ENCODE measurements at places on chromosomes 3 and 15.
A peak's percentile ranks its signal among the peaks of the same experiment; 100 is the strongest.

- no peak for DNase-seq
Observed at GRCh38 chr3:132008837-132009236, 26.0 kb downstream of the CPNE4 start.

DNA sequence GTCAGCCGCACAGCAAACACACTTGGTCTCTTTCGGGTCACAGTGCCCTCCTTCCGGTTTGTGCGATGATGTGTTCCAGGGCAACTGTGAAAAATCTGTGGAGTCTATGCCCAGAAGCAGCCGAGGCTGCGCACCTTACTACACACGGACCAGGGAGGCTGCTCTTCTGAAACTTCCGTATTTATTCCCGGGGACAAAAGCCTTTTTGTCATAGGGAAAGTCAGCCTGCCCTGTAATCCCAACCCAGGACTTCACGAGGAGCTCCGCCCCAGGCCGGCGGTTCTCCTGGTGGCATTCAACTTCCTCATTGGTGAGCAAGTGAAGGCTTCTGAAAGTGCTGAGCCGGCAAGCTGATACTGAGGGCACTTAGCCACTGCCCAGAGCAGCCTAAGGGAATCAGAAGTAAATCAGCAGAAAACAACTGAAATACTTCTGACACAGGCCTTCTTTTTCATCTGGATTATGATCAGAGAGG lies 126.5 kb downstream of the FMN1 start:
- DNase-seq, result no peak

DNA sequence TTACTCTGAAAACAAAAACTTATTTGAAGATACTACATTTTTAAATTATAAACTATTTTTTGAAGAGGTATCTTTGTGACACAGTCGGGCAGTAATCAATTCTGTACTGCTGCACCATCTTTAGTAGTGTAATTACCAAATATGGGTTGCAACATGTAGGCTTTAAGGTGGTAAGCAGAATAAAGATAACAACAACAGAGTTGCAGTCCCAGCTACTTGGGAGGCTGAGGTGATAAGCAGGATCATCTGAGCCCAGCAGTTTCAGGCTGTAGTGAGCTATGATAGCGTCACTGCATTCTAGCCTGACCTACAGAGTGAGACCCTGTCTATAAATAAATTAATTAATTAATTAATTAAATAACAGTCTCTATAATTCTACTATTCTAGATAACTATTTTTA lies 6.0 kb downstream of the PLOD2 start:
- no peak for DNase-seq

GRCh38 chr3:182794455-182795388 lies 1.4 kb downstream of the ATP11B start:
- no peak for DNase-seq

GRCh38 chr3:128353361-128353965 lies 113.2 kb downstream of the DNAJB8 start:
- DNase-seq, result no peak

DNA sequence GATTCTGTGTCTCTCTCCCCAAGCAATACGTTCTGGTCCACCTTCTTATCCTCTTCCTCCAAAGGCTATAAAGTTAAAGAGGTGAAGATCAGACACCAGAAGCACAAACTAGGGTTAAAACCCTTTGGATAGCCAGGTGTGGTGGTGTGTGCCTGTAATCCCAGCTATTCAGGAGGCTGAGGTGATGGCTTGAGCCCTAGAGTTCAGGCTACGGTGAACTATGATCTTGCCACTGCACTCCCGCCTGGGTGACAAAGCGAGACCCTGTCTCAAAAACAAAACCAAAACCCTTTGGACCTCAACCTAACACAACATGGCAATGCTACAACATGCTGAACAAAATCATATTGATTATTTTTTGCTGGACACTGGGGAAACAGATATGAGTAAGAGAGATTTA lies 43.2 kb downstream of the MSL2 start:
- DNase-seq, result no peak

- DNase-seq, result peak; percentile 29
Observed at GRCh38 chr3:126983653-126984390, 907 bp downstream of the PLXNA1 start.

- peak; percentile 9 for DNase-seq
Observed at GRCh38 chr15:39756806-39757522, 25.7 kb downstream of the FSIP1 start.

DNA sequence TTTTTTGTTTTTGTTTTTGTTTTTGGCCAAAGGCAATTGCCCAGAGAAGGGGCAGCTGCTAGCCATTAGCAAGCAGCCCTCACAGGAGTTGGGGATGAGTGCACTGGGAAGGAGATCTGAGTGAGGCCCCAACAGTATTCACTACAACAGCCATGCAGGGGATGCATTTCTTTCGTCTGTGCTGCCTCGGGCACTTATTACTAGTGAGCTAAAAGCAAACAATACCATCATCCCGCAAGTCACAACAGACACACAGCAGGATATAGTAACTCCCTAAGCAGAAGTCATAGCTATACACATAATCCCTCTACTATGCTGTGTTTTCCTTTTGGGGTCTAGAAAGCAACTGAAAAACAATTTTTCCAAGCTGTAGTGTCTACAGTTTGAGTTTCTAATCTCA lies 27.2 kb downstream of the CRTAP start:
- DNase-seq, result no peak

GRCh38 chr15:27352136-27352535 lies 381.2 kb downstream of the GABRG3 start:
- DNase-seq, result no peak

DNA sequence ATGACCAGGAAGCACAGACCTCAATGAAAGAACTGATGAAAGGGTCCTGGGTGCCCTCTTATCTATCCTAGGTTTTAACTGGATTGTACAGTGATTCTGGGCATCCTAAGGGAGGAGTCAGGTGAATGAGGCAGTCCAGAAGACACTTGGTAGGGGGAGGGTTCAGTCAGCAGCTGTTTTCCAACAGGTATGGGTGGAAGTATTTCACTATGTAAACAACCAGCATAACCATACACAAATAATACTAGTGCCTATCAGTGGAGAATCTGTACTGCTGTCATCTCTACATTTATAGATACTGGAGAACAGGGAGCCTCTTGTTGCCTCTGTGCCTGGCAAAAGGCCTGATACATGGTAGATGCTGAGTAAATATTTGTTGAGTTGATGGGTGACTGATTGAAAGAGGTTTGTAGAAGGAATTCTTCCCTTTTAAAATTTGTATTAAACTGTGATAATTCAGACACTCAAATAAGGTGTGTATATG lies 328.5 kb downstream of the RBMS3 start:
- no peak for DNase-seq

DNA sequence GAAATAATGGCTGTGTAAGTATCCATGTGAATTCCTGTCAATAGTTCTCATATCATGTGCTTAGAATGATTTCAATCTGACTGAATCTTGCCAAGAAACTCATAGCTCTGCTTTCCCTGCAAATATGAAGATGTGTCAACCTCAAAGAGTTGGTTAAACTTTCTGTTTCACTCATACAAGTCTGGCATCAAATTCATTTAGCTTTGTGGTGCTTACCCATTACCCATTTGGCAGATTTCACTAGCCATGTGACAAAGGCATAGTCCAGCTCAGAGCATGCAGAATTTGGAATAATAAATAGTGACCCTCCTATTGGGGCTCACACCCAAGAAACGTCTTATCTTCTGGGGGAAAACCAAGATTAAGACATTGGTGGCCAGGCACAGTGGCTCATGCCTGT lies 256.6 kb upstream of the TPRG1 start:
- DNase-seq, result no peak

- DNase-seq, result no peak
Observed at GRCh38 chr15:63517202-63517601, 12.8 kb downstream of the USP3 start.

DNA sequence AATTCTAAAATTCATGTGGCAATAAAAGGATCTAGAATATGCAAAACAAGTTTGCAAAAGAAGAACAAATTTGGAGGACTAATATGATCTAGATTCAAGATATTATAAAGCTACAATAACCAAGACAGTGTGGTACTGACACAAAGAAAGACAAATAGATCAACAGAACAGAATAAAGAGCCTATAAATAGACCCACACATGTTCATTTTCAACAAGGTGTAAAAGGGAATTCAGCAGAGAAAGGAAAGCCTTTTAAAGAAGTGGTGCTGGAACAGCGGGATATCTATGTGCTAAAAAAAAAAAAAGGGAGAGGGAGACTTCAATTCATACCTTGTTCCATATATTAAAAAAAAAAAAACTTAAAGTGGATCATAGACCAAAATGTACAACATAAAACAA lies 149.0 kb downstream of the WDR76 start:
- no peak for DNase-seq

- DNase-seq, result no peak
Observed at GRCh38 chr15:58775402-58775801, 4.3 kb downstream of the MINDY2 start.

DNA sequence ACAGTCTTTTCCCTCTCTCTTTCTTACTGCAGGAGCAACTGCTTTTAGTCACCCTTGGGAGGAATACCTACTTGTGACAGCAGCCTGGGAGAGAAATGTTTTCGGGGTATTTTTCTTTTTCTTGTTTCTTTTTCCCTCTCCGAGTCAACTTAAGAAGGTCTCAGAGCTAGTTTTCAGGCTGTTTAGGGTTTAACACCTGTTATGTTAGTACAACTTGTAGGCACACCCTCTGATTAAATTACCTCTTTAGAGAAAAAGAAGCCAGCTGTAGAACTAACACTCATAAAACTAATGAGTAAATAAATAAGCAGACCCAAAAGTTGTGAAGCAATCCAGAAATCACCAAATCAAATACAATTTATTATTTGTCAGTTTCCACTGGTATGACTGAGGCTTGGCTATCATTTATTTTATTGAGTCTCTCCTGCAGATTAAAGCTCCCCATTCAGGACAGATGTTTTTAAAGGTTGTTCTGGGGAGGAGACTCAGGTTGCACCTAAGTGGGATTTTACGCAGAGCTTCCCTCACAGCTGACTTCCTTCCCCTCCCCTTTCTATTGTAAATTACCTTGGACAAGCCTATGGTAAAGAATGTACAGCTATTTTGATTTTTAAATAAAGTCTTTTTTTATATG lies 112.5 kb downstream of the FOXB1 start:
- no peak for DNase-seq

DNA sequence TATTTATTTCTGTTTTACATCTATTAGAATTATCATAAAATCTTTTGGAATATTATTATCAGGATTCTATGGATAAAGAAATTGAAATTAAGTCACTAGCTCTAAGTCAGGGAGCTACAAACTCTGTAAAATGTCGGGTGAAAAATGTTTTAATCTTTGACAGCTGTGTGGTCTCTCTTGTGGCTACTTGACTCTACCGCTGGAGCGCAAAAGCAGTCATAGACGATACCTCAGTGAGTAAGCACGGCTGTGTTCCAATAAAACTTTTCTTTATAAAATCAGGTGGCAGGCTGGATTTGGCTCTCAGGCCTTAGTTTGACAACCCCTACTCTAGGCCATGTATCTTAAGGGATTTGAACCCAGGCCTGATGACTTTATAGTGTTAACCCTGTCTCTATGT lies 88.5 kb upstream of the PFN2 start:
- no peak for DNase-seq

DNA sequence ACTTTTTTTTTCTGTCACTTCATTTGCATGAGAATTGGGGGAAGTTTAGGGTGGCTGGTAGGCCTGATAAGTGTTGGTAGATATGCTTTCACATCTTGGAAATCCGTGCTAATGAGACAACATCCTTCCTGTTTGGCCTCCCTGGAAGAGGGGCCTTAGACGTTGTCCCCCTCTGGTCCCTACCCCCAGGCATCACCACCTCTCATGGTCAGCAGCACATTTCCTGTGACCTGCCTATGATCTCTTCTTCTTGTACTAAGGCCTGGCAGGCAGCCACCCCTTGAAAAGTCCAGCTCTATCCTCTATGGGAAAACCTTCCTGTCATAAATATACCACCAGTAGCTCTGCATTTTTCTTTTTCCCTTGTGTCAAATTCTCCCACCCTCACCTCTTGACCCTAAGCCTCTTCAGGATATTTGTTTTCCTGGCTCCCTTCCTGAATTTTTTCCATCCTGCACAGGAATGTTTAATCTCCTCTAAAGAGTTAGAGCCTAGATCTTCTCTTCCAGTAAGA lies 107.8 kb downstream of the SNRK start:
- DNase-seq, result no peak

- DNase-seq, result no peak
Observed at GRCh38 chr3:32420126-32421038, 28.7 kb downstream of the CMTM7 start.

- peak; percentile 3 for DNase-seq
Observed at GRCh38 chr3:49295489-49296058, 18.5 kb upstream of the C3orf62 start.

- no peak for DNase-seq
Observed at GRCh38 chr3:72543246-72543645, 305.0 kb downstream of the SHQ1 start.

GRCh38 chr3:187150186-187150585 lies 10.9 kb upstream of the RPL39L start:
- no peak for DNase-seq

- DNase-seq, result no peak
Observed at GRCh38 chr15:48425051-48425450, 93.8 kb downstream of the DUT start.

GRCh38 chr3:179046497-179047353 lies 24.9 kb downstream of the ZMAT3 start:
- no peak for DNase-seq

DNA sequence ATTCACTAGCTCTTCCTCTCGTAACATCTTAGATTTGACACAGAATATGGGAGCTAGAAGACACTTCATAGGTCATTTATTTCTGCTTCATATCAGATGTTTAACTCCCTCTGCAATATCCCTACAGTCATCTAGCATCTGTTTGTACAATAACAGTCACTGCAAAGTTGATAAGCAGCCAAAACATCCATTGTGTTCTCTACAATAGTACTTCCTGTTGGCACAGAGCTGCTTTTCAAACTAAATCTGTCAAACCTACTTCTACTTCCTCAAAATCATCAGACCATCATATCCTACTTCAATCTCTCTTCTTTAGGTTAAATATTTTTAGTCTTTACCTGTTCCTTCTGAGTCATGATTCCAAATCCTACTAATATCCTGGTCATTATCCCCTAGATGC lies 233.2 kb downstream of the FGF12 start:
- DNase-seq, result no peak

GRCh38 chr3:162224746-162225145 lies 728.1 kb downstream of the OTOL1 start:
- DNase-seq, result no peak

DNA sequence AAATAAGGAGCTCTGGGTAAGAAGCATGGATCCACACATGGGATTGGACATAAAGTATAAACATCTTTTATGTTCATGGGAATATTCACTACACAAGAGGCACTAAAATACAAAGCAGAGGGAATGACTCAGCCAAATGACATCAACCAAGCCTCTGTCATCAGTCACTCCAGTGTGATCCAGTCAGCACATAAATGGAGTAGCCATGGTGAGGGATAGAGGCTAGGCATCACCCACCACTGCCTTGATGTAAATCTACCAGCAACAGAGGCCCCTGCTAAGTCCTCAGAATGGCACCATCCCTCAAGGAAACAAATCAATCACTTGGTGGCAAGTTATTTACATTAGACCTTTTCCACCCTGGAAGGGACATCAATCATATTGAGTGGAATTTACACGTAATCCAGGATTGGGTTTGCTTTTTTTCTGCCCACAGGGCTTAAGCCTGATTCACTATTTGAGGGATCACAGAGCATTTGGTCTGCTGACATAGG lies 27.2 kb downstream of the VEPH1 start:
- no peak for DNase-seq
